ENCODE measurements at places on chromosomes 16 and 17.

- peak; percentile 9 for DNase-seq
Observed at GRCh38 chr16:58299757-58300349, 5.0 kb upstream of the PRSS54 start.

- DNase-seq, result no peak
Observed at GRCh38 chr16:59899940-59900339, 1165.8 kb upstream of the GOT2 start.

- DNase-seq, result no peak
Observed at GRCh38 chr17:62822080-62822904, 14.2 kb upstream of the MARCHF10 start.

GRCh38 chr16:73428121-73428520, 380.2 kb upstream of the ZFHX3 start:
- no peak for DNase-seq

DNA sequence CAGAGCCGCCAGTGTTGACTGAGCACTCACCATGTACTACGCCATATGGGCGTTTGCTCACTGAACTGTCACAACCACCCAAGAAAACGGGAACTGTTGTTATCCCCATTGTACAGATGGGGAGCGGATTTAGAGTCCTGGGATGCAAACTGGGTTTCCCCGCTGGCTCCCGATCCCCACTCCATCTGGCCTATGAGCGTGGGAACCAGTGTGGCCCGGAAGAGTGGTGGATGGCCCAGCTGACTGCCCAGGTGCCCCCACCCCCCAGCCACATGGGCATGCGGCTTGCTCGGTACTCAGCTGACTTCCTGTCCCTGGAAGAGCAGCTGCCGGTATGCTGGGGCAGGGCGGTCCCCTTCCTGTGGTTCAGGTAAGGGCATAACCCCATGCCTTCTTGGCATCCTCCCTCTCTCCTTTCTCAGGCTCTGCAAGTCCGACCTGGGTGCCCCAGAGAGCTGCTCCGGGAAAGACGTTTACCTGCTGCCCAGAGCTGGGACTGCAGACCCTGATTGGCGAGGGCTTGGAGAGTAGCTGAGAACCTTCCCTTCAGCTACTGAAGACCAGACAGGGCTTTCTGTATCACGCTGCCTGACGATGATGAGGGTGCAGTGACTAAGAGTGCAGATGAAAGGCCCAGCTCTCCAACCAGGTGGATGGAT, 16.2 kb downstream of the SOCS3 start:
- DNase-seq, result peak; percentile 84

GRCh38 chr16:81626181-81626674, 152.9 kb upstream of the PLCG2 start:
- no peak for DNase-seq

- DNase-seq, result no peak
Observed at GRCh38 chr17:56169621-56170020, 16.3 kb downstream of the ANKFN1 start.

DNA sequence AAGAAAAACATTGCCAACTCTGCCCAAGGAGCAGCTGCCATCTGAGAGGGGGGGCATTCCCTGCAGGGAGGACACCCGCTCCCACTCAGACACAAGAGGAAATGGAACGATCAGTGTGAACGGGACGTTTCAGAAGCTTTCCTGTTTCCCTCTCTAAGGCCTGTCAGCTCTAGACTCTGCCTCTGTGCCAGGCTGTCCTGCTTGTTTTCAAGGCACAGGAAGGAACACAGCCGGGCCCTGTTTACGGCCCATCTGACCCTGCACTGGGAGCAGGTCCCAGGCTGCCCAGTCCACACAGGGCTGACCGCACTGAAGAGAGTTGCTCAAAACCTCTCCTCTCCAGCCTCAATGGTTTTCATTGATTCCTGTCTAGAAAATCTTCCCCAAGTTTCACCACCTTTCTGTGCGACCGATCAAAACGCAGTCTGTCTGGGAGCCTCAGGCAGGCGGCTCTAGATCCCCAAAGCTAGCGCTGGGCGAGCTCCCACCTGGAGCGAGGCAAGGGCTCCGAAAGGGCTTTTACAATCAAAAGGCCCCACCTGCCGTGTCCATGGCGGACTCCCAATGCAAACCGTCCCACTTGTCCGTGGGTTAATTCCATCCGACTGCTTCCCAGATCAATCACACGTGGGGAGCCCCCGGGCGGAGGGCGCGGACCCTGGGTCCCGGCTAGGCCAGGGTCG, 1.5 kb downstream of the PIEZO1 start:
- no peak for DNase-seq

- DNase-seq, result no peak
Observed at GRCh38 chr17:1050246-1050995, 53.5 kb downstream of the TIMM22 start.

DNA sequence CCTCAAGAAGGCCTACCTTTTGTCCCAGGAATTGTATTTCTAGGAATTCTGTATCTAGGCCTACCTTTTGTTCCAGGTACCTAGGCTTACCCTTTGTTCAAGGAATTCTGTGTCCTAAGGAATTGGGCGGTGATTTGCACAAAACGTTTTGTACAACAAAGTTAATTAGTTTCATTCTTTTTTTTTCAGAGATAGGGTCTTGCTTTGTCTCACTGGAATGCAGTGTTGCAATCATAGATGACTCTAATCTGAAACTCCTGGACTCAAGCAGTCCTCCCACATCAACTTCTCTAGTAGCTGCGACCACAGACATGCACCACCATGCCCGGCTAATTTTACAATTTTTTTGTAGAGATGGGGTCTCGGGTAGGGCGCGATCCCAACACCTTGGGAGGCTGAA, 7.0 kb downstream of the CDR2L start:
- DNase-seq, result no peak

DNA sequence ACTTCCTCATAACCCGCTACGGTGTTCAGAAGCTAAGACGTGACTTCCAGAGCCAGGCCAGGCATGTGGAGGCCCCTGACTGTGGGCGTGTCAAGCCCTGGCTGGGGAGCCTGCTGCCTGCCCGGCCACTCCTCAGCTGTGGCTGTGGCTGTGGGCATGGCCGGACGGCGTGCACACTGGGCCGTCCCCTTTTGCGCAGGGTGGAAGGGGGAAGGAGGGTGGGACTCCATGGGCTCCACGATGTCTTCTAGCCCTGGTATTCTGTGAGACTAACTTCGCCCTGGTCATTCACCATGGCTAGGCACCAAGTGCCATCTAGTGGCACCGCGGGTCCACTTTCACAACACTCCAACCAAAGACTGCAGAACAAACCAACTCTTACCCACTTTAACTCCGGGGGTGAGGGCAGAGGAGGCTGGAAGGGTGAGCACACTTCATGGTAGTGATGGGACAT, 67.9 kb downstream of the N4BP1 start:
- peak; percentile 31 for DNase-seq

DNA sequence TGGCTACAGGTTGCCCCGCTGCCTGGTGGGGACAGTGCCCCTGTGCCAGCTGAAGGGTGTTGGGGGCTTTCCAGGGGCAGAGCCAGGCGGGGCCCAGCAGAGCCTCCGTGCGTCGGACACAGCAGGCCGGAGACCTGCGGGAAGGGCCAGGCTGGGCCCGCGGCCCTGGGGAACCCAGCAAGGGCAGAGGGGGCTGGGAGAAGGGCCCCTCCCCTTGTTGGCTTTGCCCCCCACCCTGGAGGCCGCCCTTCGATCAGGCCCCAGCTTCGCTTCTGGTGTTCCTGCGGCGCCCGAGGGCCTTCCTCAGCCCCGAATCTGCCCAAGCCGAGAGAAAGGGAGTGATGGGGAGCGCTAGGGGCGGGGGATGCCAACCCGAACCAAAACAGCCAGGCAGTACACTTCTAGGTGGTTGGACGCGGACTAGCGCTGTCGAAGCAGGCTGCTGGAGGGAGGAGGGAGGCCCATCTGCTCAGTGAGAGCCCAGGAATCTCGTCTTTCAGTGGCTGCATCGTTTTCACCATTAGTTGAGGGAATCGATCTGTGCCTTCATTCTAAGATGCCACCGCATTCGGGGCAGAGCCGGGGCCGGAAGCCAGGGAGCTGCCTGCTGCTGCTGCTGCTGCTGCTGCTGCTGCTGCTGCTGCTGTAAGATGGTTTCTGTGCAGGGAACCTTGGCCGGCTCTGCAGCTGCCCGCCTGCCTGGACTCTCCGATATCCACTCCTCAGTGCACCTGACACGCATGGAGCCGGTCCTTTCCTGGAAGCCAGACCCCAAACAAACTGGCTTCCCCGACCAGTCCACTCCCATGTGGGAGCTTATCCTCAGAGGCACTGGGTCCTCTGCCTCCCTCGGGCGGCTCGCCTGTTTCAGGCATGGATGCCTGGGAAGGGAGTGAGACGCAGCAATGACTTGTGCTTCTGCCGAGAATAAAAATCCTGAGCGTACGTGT, 1.7 kb downstream of the JPH3 start:
- DNase-seq, result no peak

- no peak for DNase-seq
Observed at GRCh38 chr16:86765389-86766026, 187.2 kb downstream of the FOXL1 start.

DNA sequence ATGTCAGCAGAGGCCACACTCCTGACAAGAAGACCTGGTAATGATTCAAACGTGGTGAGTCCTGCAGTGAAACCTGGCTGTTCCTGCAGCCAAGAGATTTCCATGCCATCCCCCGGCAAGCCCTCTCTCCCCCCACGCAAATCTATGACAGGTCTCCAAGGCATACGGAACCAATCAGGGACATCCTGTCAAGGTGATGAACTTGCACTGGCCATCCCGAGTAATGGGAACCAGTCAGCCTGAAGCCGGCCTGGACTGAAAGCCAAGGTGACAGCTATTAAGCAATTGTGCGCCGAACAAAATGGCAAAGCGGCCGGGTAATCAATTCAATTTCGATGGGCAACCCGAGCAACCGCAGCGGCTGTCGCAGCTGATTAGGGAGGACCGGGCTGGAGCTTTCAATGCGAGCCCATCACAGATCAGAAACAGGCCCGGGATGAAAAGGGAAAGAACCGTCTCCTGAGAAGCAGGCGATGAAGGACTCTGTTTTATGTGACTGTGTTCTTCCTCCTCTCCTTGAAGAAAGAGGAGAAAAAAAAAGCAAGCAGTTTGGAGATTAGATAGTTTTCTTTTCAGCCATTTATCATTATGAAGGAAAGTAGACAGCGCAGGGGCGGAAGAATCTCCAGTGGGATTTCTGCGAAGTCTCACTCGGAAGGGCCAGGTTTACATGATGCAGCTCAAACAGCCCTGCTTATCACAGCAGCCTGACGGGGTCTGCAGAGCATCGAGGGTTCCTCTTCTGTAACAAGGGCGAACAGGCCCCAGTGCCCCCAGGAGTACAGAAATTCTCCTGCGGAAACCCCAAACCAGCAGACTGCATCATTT, 35.2 kb downstream of the TBX4 start:
- DNase-seq, result no peak

GRCh38 chr17:17752821-17753321, 71.6 kb downstream of the RAI1 start:
- DNase-seq, result no peak

DNA sequence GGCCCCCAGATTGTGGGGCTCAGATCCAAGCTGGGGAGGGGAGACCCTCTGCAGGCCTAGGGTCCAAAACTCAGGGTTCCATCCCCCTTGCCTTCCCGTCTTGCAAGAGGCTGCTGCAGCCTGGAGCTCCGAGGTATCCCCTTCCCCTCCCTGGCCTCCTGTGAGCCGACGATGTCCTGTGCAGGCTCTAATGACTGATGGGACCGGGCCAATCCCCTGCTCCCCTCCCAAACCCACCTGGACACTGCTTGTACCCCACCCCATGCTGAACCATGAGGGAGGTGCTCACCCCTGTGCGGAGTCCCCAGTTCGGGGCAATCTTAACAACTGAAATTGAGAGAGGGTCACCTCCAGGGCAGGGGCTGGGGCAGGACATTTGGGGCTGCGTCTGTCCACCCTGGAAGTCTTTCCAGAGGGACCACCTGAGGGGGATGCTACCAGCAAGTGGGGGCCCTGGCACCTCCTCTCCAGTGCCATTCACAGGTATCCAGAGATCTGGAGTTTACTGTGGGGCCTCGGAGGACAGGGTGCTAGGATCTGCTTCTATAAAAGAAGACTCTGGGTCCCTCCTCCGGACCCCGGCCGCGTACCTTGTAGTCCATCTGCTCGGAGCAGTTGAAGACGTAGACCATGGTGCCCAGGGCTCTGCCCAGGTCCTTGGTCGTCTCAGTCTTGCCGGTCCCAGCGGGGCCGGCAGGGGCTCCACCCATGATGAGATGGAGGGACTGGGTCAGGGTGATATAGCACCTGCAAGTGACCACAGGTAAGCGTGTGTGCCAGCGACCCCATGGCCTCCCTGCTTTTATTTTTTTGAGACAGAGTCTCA, 77.3 kb downstream of the DNAH17 start:
- DNase-seq, result no peak

DNA sequence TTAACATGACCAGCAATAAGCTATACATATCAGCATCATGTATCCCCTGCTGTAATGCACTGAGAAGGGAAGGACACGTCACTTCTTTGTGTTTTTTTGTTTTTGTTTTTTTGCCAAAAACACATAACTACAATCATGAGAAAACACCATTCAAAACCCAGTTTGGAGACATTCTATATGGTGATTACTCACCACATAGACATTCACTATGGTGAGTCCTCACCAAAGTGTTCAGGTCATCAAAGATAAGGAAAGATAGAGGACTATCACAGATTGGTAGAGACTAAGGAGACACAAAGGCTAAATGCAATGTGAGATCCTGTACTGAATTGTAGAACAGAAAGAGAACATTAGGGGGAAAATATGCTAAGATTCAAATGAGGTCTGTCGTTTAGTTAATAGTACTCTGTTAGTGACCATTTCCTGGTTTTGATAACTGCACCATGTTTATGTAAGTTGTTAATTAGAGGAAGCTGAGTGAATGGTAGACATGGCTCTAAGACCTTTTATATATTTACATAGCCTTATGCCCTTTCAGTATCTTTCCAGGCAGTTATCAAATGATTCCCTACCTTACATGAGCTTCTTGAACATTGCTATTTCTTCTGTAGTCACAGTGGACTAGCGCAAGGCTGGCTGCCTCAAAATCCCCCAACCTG, 46.6 kb downstream of the PIK3R5 start:
- DNase-seq, result no peak

GRCh38 chr16:63200940-63201339, 1164.7 kb upstream of the CDH8 start:
- DNase-seq, result no peak

- DNase-seq, result no peak
Observed at GRCh38 chr17:78912082-78912481, 9.1 kb upstream of the CEP295NL start.

Measured in CD4-positive, alpha-beta T cell treated with Interleukin-17A for 1 hour (primary cell).